ENCODE measurements at places on chromosomes 12 and 14. TPM values are rescaled to one million over a fixed set of nuclear protein-coding genes. Genes with fewer than 3 reads are reported as not detected.

GRCh38 chr14:101176535-101177205, 273.1 kb upstream of the RTL1 start:
- H3K27ac ChIP-seq = no peak overlapping the region
- H3K27me3 ChIP-seq = peaks cover 5% of the 10 kb centered on the region

PZP gene
- total RNA-seq = not detected

- peaks cover 11% of the 10 kb centered on the region for H3K4me1 ChIP-seq
- H3K36me3 ChIP-seq = peaks cover 68% of the 10 kb centered on the region
Observed at GRCh38 chr12:53480491-53481442, 18.5 kb downstream of the MAP3K12 start.

PIWIL1 gene
- total RNA-seq = not detected

DNA sequence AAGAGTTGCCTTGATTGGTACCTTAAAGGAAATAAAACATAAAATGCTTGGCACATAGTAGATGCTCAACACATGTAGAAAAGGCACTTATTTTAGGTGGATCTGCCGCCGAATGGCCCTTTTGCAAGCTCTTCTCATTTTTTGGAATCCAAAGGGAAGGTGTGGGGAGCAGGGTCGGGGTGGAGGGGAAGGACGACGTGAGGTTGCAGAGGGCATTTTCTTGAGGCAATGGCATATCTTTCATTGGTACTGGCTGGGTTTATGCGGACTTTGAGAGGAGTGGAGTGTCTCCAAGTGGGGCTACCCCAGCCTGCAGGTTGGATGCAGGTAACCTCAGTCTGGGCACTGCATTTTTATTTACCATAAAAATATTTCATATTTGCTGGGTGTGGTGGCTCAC, 8.1 kb downstream of the RTL1 start:
- H3K27me3 ChIP-seq = peaks cover 27% of the 10 kb centered on the region
- no peak for DNase-seq
- no peaks in the 10 kb centered on the region for H3K4me1 ChIP-seq
- no peaks in the 10 kb centered on the region for H3K36me3 ChIP-seq
- H3K27ac ChIP-seq = no peak overlapping the region
- H3K4me3 ChIP-seq = no peak overlapping the region

DNA sequence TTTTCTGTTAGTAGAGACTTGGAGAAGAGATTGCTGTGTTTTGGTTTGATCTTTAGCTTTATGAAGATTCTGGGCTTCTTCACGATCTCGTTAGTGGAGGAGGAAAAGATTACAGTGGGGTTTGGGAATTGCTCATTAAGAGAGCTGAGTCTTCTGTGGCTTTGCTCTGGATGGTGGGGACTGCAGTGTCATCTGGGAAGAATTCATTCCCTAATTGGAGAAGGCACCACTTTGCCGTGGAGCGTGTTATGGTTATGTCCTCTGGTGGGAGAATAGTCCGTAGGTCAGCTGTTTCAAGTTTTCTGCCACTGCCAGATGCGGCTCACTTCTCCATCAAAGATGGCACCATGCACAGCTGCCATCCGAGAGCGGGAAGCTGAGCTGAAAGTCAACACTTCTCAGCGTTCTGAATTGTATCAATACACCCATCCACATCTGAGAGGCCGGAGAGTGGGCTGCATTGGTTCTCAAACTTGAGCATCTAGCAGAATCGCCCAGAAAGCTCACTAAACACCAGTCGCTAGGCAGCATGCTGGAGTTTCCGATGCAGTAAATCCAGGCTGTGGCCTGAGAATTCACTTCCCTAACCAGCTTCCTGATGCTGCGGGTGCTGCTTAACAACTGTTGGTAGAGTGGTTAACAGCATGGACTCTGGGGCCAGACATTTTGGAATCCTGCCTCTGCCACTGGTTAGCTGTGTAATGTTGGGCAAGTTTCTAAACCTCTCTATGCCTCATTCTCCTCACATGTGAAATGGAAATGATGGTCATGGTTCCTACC, 117.8 kb downstream of the PLXNC1 start:
- peaks cover 21% of the 10 kb centered on the region for H3K36me3 ChIP-seq
- no peak overlapping the region for H3K4me3 ChIP-seq
- no peaks in the 10 kb centered on the region for H3K27me3 ChIP-seq
- no peak overlapping the region for H3K27ac ChIP-seq
- peaks cover 79% of the 10 kb centered on the region for H3K4me1 ChIP-seq

DNA sequence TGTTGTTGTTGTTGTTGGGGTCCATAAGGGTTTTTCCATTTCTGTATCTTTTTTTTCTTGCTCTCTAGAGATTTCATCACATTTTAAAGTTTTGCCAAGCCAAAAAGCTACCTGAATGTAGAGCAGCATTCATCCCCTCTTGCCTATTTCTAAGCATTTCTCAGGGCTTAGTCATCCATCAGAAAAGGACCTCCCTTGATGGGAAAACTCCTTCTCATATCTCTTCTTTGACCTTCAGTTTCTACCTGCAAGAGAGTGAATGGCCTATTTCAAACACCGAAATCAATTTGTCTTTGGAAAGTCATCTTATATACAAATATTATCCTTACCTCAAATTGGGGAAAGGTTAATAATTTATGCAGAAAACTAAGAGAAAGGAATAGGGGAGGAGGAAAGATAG, 4.5 kb downstream of the MYBPC1 start:
- H3K27me3 ChIP-seq = peaks cover 2% of the 10 kb centered on the region
- H3K36me3 ChIP-seq = no peaks in the 10 kb centered on the region
- H3K4me3 ChIP-seq = no peak overlapping the region
- no peak overlapping the region for H3K27ac ChIP-seq

GRCh38 chr14:106831322-106831720, 1304.9 kb downstream of the TMEM121 start:
- no peaks in the 10 kb centered on the region for H3K27me3 ChIP-seq
- H3K4me1 ChIP-seq = no peaks in the 10 kb centered on the region
- H3K4me3 ChIP-seq = no peak overlapping the region

GRCh38 chr12:56243731-56244181, 13.9 kb downstream of the SLC39A5 start:
- peak overlapping the region; percentile 55 for H3K27ac ChIP-seq
- no peak for DNase-seq
- no peaks in the 10 kb centered on the region for H3K27me3 ChIP-seq
- no peak overlapping the region for H3K4me3 ChIP-seq
- H3K4me1 ChIP-seq = no peaks in the 10 kb centered on the region

- peaks cover 17% of the 10 kb centered on the region for H3K4me1 ChIP-seq
- no peak for DNase-seq
- no peak overlapping the region for H3K4me3 ChIP-seq
- no peak overlapping the region for H3K27ac ChIP-seq
- H3K36me3 ChIP-seq = no peaks in the 10 kb centered on the region
Observed at GRCh38 chr12:52876372-52876771, 27.6 kb upstream of the KRT78 start.

GRCh38 chr14:73381380-73382013, 76.8 kb downstream of the NUMB start:
- no peaks in the 10 kb centered on the region for H3K27me3 ChIP-seq
- no peak overlapping the region for H3K27ac ChIP-seq
- no peak for DNase-seq
- H3K4me1 ChIP-seq = no peaks in the 10 kb centered on the region
- no peak overlapping the region for H3K4me3 ChIP-seq
- H3K36me3 ChIP-seq = peaks cover 13% of the 10 kb centered on the region

DNA sequence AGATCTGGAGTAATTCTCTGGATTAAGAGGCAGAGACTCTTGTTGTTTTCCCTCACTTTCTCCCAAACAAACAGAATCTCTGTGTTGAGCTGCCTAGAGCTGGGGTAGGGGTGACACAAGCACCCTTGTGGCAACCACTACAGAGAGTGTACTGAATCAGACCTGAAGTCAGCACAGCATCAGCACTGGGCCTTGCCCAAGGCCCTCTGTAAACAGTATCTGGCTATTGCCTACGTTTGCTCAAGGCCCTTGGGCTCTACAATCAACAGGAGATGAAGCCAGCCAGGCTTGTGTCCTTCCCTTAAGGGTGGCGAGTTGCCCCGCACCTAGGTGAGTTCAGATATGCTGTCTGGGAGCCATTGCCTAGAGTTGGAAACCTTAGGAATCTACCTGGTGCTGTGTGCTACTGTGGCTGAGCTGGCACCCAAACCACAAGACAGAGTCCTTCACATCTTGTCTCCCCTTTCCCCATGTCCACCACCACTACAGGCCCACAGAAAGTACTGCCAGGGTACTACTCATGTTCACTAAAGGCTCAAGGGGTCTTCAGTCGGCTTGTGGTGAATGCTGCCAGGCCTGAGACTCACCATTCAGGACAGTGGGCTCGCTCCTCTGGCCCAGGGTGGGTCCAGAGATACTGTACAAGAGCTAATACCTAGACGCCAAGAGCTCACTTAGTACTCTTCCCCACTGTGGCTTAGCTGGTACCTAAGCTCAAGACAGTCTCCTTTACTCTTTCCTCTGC, 206.8 kb downstream of the SYNE2 start:
- no peak for DNase-seq
- H3K27me3 ChIP-seq = no peaks in the 10 kb centered on the region
- H3K4me1 ChIP-seq = no peaks in the 10 kb centered on the region

DNA sequence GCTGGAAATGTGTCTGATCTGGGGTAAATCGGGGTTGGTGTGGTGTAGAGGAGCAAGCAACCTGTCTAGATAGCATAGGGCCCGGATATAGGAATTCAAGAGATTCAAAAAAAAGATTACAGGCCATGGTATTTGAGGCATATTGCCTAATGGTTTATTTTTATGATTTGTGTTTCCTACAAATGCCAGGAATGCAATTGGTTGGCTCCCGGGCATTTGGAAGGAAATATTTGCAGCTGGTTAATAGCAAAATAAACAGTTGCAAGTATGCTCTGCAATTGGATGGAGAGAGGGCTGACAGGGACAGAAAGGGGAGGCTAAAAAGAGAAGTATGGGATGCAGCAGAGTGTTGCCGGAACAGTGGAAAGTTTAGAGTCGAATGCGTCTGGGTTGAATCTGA, 315.6 kb upstream of the ATP2B1 start:
- H3K27ac ChIP-seq = no peak overlapping the region
- no peak for DNase-seq
- H3K27me3 ChIP-seq = no peaks in the 10 kb centered on the region

BDKRB1 gene
- total RNA-seq = not detected

GRCh38 chr14:102225936-102226335, 79.0 kb downstream of the MOK start:
- H3K27me3 ChIP-seq = no peaks in the 10 kb centered on the region
- H3K4me3 ChIP-seq = no peak overlapping the region
- H3K4me1 ChIP-seq = peaks cover 4% of the 10 kb centered on the region
- H3K36me3 ChIP-seq = peaks cover 3% of the 10 kb centered on the region

DNA sequence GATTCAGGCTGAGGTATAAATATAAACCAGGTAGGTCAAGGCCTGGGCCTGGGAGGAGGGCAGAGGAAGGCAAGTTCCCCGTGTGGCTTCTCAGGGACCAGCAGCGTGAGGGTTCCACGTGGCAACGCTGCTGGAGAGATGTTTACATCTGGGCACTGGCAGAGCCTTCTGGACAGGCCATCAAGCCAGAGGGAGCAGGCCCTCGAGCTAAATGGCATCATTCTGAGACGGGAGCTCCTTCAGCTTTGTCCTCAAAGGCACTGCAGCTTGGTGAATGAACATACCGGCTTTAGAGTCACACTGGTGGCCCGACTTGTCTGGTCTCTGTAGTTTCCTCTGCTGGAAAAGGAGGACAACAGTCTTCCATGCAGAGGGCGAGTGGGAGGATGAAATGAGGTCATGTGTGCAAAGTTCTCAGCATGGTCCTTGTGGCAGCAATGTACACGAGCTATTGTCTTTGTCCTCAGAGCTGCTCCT, 231.3 kb downstream of the ZFP36L1 start:
- H3K4me3 ChIP-seq = no peak overlapping the region
- H3K27ac ChIP-seq = no peak overlapping the region
- no peaks in the 10 kb centered on the region for H3K27me3 ChIP-seq
- H3K4me1 ChIP-seq = peaks cover 41% of the 10 kb centered on the region

GRCh38 chr14:95431199-95432143, 85.0 kb downstream of the SYNE3 start:
- no peak overlapping the region for H3K4me3 ChIP-seq
- peaks cover 47% of the 10 kb centered on the region for H3K36me3 ChIP-seq
- no peaks in the 10 kb centered on the region for H3K4me1 ChIP-seq
- DNase-seq = peak; percentile 28

GRCh38 chr12:26345471-26346003, 150.2 kb downstream of the SSPN start:
- no peak overlapping the region for H3K4me3 ChIP-seq
- peaks cover 11% of the 10 kb centered on the region for H3K36me3 ChIP-seq
- no peaks in the 10 kb centered on the region for H3K27me3 ChIP-seq
- no peak overlapping the region for H3K27ac ChIP-seq
- DNase-seq = no peak
